H4 (cell line): ENCODE measurements at places on chromosomes 4 and X. TPM values are rescaled to one million over a fixed set of nuclear protein-coding genes. Genes with fewer than 3 reads are reported as not detected.

DNA sequence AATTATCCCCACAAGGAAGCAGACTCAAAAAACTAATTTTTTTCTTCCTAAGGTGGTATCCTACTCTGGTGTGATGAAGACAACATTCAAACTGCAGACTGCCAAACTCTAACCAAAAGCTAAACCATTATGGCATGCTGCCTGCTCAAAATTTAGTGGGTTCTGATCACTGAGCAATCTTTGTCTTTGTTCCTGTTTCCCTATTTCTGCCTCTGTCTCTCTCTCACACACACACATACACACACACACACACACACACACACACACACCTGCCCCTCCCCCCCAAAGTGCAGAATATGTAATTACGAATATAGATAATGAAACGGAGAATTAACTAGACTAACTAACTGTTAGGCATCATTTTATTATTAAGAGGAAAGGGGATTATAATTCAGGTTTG is 1278.6 kb downstream of the PCDH7 start:
- DNase-seq: no peak

DNA sequence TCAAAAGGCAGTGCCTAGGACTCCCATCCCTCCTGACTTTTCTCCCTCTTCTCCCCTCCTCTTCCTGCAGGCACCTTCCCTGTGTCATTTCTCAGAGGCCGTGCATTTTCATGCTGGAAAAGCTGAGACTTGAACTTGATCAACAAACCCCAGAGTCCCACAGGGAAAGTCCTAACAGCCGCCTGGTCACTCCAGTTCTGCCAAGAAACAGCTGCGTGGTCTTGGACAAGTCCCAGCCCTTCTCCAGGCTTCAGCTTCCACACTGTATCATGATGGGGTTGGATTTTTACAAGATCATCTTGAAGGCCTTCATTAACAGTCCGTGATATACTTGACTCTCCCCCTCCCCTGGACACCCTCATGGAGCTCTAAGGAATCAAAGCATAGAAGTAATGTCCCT is 366.0 kb downstream of the BCOR start:
- DNase-seq: no peak

- no peak for DNase-seq
Observed at GRCh38 chr4:86250006-86250405, 109.8 kb downstream of the MAPK10 start.

DNA sequence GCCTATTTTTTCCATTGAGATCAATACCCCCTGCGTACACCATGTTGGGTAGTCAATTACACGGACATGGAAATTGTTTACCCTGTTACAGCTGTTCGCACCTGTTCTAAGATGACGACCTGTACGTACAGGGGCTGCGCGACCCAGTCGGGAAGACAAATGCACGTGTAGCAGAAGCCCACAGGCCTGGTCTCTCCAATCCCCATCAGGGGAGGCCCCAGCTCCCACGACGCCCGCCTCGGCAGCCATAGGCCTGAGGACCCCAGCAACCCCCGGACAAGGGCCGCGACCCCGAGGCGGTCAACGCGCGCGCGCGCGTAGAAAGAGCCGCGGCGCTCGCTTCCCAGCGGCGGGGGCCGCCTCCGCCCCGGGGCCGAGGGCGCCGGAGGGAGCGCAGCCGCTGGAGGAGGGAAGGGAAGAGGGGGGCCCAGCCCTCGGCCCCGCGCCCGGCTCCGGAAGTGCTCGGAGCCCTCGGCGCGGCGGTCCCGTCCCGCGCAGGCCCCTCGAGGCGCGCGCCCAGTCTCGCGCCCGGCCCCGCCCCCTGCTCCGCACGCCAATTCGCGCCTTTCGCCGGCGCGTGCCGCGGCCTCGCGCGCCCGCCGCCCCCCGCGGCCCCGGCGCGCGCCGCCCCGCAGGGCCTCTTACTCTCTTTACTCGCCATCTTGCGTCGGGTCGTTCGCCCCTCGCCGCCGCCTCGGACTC is 618 bp downstream of the RBBP7 start:
- no peak for DNase-seq

DNA sequence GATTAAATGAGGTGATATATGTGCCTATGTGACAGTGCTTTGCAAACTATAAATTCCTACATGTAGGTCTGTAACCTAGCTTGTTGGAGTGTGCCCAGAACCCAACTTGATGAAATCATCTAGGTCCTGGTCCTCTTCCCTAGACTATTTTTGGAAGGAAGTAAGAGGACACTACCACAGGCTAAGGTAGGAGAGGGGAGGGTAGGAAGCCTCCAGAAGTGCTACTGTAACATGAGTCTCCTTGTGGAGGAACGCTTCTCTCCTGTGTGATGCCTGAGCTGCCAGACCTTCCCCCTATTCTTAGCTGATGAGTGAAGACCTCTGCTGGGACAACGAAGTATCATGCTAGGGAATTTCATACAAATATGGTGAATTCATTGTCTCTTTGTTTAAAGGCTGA is 41.8 kb upstream of the IL21 start:
- no peak for DNase-seq

- no peak for DNase-seq
Observed at GRCh38 chr4:2451821-2452785, 16.8 kb upstream of the RNF4 start.

Gene AFP
- 7.3 and 11.0 TPM in 2 replicates for total RNA-seq

Gene LGI2
- 0.04 and 0.12 TPM in 2 replicates for total RNA-seq
